NCI-H187 treated with DMSO at 0.1 percent for 48 hours (cell line): ENCODE measurements at places on chromosomes 3 and 15.

DNA sequence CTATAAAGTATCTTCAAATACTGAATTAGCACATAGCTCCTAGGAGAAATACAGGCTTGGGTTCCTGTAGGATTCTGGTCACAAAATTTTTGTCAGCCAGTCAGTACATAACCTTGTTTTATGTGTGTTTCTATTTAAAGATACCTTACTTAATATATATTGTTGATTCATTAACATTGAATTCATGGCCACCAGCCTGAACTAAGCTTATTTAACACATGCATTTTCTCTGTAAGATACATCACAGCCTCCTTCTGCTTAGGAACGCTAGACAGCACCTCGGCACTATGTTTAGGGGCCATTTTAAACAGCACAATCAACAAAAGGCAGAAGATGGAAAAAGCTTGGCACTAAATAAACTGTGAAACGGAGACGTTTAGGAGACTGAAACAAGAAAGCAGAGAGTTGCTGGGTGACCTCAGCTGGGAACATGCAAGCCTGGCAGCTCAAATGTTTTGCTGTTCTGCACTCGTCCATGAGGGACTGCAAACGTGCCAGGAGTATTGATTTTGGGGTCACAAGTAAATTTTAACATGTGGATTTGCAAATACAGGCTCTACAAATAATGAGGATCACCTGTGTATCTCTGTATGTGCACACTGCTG, 432.2 kb upstream of the TPM1 start:
- no peak for DNase-seq

DNA sequence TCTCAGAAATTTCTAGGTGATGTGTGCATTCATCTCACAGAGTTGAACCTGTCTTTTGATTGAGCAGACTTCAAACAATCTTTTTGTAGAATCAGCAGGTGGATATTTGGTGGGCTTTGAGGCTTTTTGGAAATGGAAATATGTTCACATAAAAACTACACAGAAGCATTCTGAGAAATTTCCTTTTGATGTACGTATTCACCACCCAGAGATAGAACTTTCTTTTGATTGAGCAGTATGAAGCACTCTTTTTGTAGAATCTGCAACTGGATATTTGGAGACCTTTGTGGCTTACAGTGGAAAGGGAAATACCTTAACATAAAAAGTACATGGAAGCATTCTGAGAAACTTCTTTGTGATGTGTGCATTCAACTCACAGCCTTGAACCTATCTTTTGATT, 3515.0 kb downstream of the GOLGA6L6 start:
- DNase-seq, result no peak

DNA sequence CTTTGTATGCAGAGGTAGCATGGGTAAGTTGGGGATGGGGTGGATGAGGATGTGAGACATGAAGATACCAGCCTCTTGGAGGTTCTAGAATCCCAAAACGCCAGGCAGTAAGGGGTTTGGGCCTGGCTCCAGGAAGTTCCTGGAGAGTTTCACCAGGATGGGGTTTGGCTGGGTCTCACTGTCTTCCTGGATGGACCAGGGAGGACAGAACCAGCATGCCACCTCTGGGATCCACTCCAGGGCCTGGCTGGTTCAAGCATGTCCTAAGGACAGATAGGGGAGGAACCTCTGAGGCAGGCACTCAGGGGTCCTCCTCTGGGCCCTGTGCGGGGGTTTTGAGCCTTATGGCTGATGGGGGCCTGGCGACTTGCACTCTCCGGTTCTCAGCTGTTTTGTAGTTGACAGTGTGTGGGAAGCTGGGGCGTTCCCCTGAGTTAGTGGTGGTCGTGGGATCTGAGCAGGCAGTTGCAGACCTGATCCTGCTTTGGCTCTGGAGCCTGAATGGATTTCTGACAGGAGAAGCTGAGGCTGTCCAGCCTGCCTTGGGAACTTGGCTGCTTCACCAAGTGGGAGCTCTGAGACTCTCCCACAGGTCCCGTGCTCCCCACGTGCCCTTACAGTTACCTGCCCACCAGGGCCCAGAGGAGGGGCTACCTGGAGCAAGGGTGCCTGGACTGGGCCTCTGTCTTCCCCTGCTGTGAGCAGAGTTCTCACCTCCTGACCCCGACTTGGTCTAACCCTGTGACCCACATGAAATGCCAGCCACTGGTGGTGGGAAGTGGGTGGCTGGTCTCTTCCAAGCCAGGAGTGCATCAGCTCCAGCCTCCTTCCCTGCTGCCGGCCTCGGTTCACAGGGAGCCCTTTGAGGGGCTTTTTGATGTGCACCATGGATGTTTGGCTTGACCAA, 128.4 kb downstream of the EEFSEC start:
- DNase-seq, result no peak

DNA sequence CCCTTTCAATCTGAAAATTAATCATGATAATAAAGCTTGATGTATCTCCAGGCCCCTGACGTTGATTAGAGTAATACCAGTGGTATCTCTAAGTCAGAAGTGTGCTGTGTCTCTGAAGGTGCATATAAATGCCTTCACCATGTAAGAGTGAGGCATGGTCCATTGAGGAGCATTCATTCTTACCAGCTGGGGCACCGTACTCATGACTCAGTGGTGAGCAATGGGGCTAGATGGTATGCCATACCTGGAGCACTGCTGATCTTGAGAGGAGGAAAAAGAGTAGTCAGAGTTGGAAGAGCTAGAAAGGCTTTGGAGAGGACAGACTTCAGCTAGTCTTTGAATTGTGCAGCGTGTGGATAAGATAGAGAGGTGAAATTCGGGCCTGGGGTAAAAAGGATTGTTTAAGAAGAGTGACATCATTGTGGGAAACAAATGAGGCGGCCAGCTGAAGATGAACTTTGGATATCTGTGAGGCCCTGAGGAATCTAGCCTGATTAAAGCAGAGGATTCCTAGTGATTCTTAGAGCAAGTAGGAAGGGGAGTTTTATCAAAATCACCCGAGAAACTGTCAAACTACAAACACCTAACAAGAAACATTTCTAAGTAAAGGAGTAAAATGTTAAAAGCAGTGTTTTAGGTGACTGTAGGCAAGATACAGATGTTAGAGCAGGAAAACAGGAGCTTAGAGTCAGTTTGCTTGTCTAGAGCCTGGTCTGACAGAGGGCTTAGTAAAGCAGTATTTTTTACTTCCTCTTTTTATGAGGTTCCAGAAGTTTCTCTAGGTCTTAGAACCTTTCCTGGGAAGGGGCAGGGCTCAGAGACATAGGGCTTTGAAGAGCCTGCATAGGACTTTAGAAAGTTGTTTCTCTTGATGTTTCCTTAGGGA, 13.6 kb downstream of the TMOD3 start:
- DNase-seq, result no peak

DNA sequence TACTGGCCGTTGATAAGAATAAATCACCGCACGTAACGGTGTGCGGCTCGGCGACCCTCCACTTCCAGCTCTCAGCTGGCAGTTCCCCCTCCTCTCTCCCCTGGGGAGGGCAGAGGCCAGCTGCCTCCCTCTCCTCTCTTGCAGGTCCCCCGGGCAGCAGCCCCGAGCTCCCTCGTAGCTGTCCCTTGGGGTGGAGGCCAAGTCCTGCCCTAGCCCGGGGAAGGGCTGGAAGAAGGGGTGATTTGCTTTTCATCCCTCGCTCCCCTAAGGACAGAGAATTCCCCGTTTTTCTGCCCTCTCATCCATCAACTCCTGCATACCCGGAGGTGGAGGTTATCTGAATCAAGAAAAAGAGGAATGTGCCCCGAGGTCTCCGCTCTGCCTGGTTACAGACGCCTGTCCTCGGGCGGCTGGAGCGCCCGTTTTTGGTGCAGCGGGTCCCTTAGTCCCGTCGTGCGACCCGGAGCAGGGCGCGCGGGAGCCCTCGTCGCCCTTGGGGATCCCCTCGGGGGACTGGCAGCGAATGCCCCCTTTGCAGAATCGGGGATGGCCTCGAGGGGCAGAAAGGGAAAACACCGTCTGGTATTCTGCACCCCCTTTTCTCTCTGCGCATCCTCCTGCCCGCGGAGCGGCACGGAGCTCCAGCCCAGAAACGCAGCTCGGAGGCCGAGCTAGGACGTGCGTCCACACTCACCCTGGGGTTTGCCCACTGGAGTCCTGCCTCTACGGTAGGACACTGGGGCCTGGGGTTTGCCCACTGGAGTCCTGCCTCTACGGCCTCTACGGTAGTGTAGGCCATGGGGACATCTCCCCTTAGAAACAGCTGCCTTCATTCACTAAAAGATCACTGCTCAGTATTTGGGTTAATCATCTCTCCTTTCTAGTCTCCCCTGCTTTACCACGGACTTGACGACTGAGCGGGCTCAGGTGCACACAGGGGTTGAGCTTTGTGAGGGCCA, 2.2 kb downstream of the PTPRG start:
- DNase-seq, result no peak

DNA sequence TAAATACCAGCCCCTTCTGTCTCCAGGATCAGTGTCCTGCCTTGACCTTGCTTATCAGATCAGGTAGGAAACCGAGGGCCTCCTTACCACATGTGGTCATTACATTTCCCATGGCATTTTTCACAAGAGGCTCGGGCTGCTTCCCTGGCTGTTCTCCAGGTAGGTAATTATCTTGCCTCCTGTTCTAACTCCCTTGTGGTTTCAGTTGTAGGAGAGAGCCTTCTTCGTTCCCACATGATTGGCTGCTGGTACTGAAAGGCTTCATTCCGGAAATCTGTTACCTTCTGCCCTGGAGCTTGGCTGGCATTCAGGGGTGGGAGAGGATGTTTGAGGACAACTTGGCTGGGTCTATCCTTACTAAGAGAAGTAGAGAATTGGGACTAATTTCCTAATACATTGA, 46.8 kb upstream of the RORA start:
- peak; percentile 39 for DNase-seq

GRCh38 chr3:37766797-37767776, 94.6 kb upstream of the CTDSPL start:
- DNase-seq, result no peak

DNA sequence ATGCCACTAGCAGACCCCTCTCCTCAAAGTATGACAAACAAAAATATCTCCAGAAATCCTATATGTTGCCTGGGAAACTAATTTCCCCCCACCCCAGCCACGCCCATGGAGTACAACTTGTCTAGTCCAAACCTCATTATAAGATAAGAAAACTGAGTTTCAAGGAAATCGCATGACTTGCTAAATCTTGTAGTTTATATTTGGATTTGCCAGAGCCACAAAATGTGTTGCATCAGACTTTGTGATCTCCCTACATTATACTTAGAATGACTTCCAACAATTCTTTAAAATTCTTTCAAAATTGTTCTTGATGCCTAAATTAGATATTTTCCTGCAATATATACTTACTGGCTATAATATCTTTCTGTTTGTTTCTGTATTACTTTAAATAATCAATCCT, 1034.4 kb downstream of the IGSF11 start:
- DNase-seq, result no peak

- DNase-seq, result no peak
Measured at GRCh38 chr3:141663993-141664392, 74.1 kb upstream of the RNF7 start.

DNA sequence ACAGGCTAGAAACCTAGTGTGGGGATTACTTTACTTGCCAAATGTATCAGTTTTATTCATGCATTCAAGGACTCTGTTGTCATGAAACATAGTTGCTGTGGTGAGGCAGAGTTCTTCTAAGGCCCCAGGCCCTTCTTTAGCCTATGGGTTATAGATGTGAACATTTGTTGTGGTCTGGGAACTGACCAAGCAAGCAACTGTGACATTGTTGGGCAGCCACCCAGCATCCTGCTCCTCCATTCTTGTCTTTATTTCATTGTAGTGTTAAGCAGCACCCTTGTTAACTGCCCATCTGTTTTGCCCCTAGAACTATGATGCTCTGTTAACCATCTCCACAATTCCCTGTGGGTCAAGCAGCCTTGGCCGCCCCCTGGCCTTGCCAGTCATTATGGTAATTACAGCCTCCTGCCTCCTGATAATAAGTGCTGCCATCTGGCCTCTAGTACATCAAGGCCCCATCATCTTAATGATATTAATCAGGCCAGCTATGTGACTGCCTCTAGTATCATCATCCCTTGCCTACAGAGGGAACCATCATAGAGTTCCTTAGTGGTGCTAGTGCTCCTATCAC, 12.2 kb upstream of the IFT57 start:
- DNase-seq, result no peak

- no peak for DNase-seq
Measured at GRCh38 chr15:45906230-45906629, 271.4 kb downstream of the SQOR start.

DNA sequence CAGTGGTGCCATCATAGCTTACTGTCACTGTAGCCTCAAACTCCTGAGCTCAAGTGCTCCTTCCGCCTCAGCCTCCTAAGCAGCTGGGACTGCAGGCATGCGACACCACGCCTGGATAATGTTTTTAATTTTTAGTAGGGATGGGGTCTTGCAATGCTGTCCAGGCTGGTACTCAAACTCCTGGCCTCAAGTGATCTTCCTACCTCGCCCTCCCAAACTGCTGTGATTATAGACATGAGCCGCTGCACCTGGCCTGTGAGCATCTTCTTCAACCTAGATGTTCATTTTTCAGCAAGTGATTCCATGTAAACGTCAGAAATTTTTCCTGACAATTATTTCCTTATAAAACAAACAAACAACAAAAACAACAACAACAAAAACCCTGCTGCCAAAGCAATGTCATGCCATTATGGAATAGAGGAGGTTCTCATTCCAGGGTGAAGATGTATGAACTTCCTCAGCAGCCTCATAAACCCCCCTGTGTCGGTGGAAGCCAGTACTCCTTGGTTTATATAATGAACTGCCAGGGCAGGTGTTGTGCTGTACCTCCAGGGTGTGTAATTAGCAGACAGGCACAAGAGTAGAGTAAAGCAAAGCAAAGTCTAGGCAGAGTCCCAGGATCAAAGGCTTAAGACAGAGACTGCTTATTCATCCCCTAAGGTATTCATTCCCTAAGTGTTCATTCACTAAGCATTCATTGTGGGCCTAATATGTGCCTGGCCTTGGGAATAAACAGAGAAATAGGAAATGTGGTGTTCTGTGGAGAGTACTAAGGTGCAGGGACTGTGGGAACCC, 44.6 kb downstream of the NR2C2 start:
- no peak for DNase-seq

- DNase-seq, result no peak
Measured at GRCh38 chr15:57356178-57356577, 20.1 kb upstream of the CGNL1 start.

- peak; percentile 36 for DNase-seq
Measured at GRCh38 chr15:77070495-77071304, at the start of gene TSPAN3. TSS of gene TSPAN3 (minus strand) at chr15:77071109. CDS start at chr15:77070954, 155 bp downstream.

DNA sequence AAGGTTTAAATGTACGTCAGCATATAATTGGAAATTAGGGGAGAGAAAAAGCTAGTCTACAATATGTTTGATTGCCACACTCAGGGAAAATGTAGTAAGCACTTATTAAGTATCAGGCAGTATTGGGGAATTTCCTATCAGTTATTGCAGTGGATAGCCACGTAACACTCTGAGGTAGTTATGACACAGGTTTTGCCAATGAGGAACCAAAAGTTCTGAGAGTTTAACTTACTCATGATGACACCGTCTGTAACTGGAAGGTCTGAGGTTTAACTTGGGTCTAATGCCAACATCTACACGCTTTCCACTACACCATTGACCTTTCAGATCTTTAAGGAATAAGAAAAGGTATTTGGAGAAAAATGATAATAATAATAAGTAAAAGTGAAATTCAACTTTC, 89.5 kb downstream of the ZMAT3 start:
- DNase-seq, result no peak

GRCh38 chr15:45759936-45760335, 125.1 kb downstream of the SQOR start:
- DNase-seq, result no peak
